ENCODE measurements at places on chromosomes 3 and 15.

DNA sequence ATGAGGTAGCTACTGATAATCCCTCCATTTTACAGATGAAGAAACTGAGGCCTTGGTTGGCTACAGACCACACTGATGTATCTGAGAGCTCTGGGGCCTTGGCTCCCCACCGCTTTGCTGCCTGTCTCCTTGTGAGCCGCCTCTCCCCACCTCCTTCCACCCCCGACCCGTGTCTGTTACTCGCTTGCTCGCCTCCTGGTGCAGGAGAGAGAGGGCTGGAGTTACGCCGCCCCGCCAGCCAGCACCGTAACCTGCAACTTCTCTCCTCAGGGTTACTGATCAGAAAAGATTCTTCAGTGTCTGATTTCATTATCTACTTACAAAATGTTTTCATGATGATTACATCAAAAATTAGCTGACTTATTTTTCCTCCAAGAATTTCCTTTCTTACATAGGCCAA is 34.1 kb downstream of the TM2D3 start:
- no peak for DNase-seq

DNA sequence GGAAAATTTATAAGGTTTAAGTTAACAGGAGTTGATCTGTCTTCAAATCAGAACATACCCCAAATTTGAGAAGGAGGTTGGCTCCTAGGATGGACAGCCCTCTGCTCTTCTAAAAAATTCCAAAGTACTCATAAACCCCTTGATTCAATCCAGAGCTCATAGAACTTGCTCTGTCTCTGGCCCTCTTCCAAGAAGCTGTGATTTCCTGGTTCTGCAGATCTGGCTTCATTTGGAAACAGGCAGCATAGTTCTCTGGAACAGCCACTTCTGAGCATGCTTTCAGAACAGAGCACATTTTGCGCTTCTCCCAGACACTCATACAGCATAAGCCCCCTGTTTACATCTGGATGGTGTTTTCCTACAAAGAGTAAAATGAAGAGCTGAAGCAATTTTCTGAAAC is 96.7 kb downstream of the KBTBD8 start:
- DNase-seq: no peak

GRCh38 chr3:189027626-189028155 is 144.1 kb upstream of the TPRG1 start:
- DNase-seq: no peak

GRCh38 chr15:27235681-27236080 is 264.7 kb downstream of the GABRG3 start:
- DNase-seq: no peak

All from esophagus squamous epithelium (tissue), 5 donors.